ENCODE measurements at places on chromosomes 1 and 21. TPM values are rescaled to one million over a fixed set of nuclear protein-coding genes. Genes with fewer than 3 reads are reported as not detected.

The SMYD2 gene
- 10.9 TPM for total RNA-seq

The IPP gene
- total RNA-seq = 10.2 TPM

The C4BPA gene
- total RNA-seq = not detected

The KPRP gene
- total RNA-seq = not detected

The KCNT2 gene
- 15.6 TPM for total RNA-seq

The AUNIP gene
- not detected for total RNA-seq

The MPL gene
- not detected for total RNA-seq

The SPRR1A gene
- total RNA-seq = not detected

The TSACC gene
- not detected for total RNA-seq

The TIAM1 gene
- 4.5 TPM for total RNA-seq

The SPAG17 gene
- total RNA-seq = not detected

The HSD3B2 gene
- total RNA-seq = not detected

The LRRC8B gene
- 6.5 TPM for total RNA-seq

The SRSF10 gene
- total RNA-seq = 73.9 TPM
